ENCODE measurements at places on chromosomes 4 and X. TPM values are rescaled to one million over a fixed set of nuclear protein-coding genes. Genes with fewer than 3 reads are reported as not detected.

- H3K27ac ChIP-seq: no peak within 1 kb of the TSS
- no peak for DNase-seq
- no peaks in the 10 kb centered on the region for H3K27me3 ChIP-seq
These were observed at the start of gene IL1RAPL2 for GRCh38 chrX:104565791-104566680. Gene IL1RAPL2, plus strand, starts transcription at chrX:104566199.

- no peaks in the 10 kb centered on the region for H3K36me3 ChIP-seq
- no peaks in the 10 kb centered on the region for H3K27me3 ChIP-seq
- H3K4me1 ChIP-seq: no peaks in the 10 kb centered on the region
- no peak for DNase-seq
- no peak overlapping the region for H3K4me3 ChIP-seq
These were observed 10.7 kb downstream of the TEC start for GRCh38 chr4:48258845-48259397.

GPR78 gene
- 10.0 TPM for total RNA-seq

- H3K27ac ChIP-seq: no peak overlapping the region
- DNase-seq: no peak
- no peak overlapping the region for H3K4me3 ChIP-seq
- H3K27me3 ChIP-seq: no peaks in the 10 kb centered on the region
These were observed 69.9 kb downstream of the PALLD start for GRCh38 chr4:168566726-168567125.

- H3K4me3 ChIP-seq: no peak overlapping the region
- no peak overlapping the region for H3K27ac ChIP-seq
- no peak for DNase-seq
- H3K36me3 ChIP-seq: no peaks in the 10 kb centered on the region
These were observed 2.6 kb downstream of the FAAH2 start for GRCh38 chrX:57289089-57289488.

CENPVL1 gene
- total RNA-seq: not detected

DNA sequence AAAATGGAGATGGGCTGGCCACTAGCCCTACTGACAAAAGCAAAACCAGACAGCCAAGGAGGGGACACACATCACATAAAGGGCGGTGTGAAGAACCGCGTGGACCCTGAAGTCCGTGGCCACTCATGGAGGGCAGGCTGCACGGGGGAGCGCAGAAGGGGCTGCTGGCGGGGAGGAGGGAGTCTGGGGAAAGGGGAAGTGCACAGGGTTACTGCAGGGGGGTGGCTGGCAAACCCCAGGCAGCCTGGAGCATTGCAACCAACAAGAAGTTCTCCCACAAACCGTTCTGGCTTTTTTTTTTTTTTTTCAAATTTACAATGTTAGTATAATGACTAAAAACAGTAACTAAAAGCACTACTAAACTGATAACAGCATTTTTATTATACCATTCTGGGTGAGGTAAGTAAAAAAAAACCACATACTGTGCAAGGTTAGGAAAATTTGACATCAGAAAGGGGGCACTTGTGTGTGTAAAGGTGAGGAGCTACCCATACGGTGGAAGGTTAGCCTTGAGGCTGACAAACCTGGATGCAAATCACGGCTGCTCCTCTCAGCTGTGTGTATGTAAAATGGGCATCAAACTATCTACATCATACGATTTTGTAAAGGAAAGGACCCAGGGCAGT, 87.1 kb downstream of the TSPAN5 start:
- no peak for DNase-seq
- H3K36me3 ChIP-seq: no peaks in the 10 kb centered on the region
- H3K4me1 ChIP-seq: peaks cover 19% of the 10 kb centered on the region

DNA sequence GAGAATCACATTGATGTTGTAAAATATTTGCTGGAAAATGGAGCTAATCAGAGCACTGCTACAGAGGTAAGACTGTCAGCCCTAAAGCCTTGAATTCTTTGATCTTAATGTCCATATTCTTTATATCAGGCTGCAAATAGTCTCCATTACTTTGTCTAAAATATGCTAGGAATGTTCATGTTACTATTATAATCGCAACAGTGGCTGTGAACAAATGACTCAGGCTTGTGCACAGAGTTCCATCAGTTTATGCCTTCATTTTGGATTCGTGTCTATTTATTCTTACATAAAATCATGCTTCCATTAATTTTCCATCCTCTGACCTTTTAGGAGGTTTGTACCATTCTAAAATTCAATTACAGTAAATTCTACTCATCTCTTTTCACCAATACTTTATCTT, 182.7 kb downstream of the ANK2 start:
- H3K4me1 ChIP-seq: no peaks in the 10 kb centered on the region
- H3K27ac ChIP-seq: no peak overlapping the region
- no peak overlapping the region for H3K4me3 ChIP-seq
- no peaks in the 10 kb centered on the region for H3K27me3 ChIP-seq
- DNase-seq: no peak

- H3K36me3 ChIP-seq: no peaks in the 10 kb centered on the region
- no peaks in the 10 kb centered on the region for H3K27me3 ChIP-seq
- DNase-seq: no peak
- no peak overlapping the region for H3K4me3 ChIP-seq
These were observed 219.6 kb downstream of the SNCA start for GRCh38 chr4:89617317-89617716.

GRCh38 chrX:16658284-16658683, 8.3 kb downstream of the S100G start:
- no peak overlapping the region for H3K27ac ChIP-seq
- no peak for DNase-seq
- no peak overlapping the region for H3K4me3 ChIP-seq
- H3K36me3 ChIP-seq: no peaks in the 10 kb centered on the region
- H3K4me1 ChIP-seq: no peaks in the 10 kb centered on the region

C4orf51 gene
- total RNA-seq: not detected

DNA sequence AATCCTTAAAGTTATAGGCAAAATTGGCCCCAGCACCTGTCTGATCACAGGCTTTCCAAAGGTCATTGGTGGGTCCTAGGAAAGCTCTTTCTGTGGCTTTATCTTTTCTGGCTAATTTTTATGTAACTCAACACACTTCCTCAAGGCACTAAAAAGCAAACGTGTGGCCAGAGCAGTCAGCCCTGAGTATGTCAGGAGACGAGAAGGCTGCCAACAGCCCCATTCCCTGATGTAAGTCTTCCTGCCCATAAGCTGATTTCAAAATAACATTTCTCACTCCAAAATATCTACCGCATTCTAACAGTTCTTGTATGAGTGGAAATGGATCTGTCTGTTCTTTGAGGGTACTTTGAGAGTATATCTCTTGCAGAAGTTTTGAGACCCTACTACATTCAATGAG, 25.5 kb upstream of the FUNDC1 start:
- no peaks in the 10 kb centered on the region for H3K27me3 ChIP-seq
- no peak overlapping the region for H3K4me3 ChIP-seq
- H3K36me3 ChIP-seq: no peaks in the 10 kb centered on the region

SLC10A6 gene
- total RNA-seq: not detected

NAAA gene
- 6.4 TPM for total RNA-seq

DNA sequence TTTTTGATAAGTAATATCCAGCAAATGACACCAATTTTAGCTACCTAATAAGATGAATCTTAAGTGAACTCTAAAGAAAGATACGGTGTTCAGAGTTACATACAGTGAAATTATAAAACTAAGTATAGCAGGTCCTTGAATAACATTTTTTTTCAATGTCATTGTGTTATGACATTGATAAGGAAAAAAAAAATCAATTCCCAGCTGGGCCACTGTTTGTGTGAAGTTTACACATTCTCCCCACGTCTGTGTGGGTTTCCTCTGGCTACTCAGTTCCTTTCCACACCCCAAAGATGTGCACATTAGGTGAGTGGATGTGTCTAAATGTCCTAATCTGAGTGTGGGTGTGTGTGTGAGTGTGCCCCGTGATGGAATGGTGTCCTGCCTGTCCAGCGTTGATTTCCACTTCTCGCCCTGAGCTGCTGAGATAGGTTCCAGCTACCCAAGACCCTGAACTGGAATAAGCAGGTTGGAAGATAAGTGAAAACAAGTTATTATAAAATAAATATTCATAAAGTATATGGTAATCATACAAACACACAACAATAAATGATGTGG, 31.2 kb upstream of the PPM1K start:
- no peaks in the 10 kb centered on the region for H3K27me3 ChIP-seq
- no peak for DNase-seq

GRCh38 chrX:48580662-48581061, 6.4 kb downstream of the RBM3 start:
- H3K27me3 ChIP-seq: no peaks in the 10 kb centered on the region
- no peaks in the 10 kb centered on the region for H3K4me1 ChIP-seq
- no peaks in the 10 kb centered on the region for H3K36me3 ChIP-seq
- no peak for DNase-seq
- H3K4me3 ChIP-seq: no peak overlapping the region

DNA sequence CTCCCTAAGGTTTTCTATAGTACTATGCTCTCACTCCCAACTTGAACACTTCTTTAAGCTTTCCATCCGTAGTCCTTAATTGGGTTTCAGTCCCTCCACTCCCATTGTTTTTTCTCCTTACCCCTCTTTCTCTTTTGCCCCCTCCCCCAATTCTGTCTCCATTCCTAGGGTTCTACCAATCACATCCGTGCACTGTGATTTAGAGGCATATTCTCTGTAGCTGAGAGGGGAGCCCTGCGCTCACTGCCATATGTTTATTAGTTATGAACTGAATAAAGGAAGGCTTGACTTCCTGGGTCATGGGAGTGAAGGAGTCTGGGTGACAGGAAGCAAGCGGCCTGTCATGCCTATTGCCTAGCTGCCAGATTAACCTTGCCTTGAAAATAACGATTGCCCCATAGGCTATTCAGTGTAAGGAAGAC, 471 bp downstream of the MCTS1 start:
- no peaks in the 10 kb centered on the region for H3K27me3 ChIP-seq
- H3K4me3 ChIP-seq: peak overlapping the region; percentile 57
- H3K36me3 ChIP-seq: no peaks in the 10 kb centered on the region
- DNase-seq: no peak
- peak overlapping the region; percentile 69 for H3K27ac ChIP-seq

- no peak overlapping the region for H3K27ac ChIP-seq
- H3K4me3 ChIP-seq: no peak overlapping the region
- DNase-seq: no peak
- H3K27me3 ChIP-seq: no peaks in the 10 kb centered on the region
- no peaks in the 10 kb centered on the region for H3K36me3 ChIP-seq
These were observed 545.7 kb upstream of the PABPC4L start for GRCh38 chr4:134747108-134747805.

MAOB gene
- 192 TPM for total RNA-seq

DNA sequence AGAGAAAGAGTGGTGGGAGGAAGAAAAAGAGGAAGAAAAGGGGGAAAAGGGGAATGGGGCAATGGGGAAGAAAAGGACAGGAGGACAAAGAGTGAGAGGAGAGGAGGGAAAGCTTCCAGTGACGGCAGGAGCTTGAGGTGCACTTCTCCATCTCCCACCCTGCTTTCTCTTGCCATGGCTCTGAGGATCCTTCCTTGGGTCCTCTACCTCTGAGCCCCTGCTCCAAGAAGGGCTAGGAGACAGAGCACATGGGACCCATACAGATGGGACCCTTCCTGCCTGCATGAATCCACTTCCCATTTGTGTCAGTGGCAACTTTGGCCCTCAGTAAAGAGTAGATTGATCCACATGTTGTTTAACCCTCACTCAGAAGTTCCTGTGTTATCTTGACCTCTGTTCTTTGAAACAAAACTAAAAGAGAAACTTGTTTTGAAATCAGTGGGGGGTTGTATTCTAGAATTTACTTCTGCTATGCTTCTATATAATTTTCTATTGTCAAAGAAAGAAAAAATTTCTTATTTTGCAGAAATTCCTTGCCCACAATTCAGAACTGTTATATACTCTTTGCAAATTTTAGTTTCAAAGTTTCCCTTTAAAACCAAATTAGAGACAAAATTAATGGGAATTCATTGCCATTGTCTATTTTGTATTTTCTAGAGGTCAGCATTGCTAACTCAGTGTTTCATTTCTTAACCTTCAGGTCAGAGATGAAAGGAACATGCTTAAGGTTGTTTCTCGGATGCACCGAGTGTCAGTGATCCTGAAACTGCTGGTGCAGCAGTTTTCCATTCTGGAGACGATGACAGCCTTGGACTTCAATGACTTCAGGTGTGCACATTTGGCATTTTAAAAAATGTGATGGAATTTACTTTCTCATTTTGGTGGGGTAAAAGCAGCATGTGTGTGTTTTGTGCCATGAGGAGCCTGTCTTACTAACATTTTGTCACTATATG, 5.0 kb downstream of the TDO2 start:
- no peak for DNase-seq
- no peak overlapping the region for H3K27ac ChIP-seq
- H3K27me3 ChIP-seq: no peaks in the 10 kb centered on the region
- no peaks in the 10 kb centered on the region for H3K36me3 ChIP-seq

DNA sequence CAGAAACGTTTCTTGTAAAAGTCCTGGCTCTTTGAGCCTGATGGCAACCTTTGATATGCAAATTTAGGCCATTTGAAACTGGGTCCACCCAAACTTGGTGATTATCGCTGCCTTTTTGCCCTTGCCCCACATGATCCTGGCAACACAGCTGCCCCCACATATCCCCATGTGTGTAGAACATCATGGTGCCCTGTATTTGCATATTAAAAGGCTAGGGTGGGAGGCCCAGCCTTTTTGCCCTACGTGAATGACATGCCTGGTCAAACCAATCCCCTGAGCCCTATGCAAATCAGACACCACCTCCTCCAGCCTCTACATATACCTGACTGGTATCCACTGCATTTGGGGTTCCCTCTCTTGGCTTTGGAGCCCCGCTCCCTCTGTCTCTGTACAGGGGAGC, 202.4 kb downstream of the MAB21L2 start:
- no peaks in the 10 kb centered on the region for H3K27me3 ChIP-seq
- H3K4me1 ChIP-seq: no peaks in the 10 kb centered on the region
- H3K36me3 ChIP-seq: no peaks in the 10 kb centered on the region
- no peak for DNase-seq

TMPRSS11A gene
- not detected for total RNA-seq

GRCh38 chr4:142707401-142707800, 138.7 kb downstream of the INPP4B start:
- no peaks in the 10 kb centered on the region for H3K27me3 ChIP-seq
- no peaks in the 10 kb centered on the region for H3K36me3 ChIP-seq
- H3K27ac ChIP-seq: no peak overlapping the region

DNA sequence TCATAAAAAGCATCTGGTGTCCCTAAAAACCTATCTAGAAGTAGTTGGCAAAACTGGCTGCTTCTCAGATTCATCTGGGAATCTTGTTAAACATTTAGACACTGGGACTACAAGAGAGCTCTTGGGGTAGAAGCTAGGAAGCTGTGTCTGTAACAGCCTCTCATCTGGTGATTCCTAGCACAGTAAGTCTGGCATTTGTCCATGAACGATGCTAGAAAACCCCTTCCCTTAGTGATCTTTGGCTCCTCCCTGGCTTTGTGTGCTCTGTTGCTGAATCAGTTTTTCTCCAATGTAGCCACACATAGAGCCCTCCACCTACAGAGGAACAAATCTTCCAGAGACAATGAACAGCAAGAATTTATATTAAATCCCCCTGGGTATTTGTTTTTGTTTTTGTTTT, 951.7 kb upstream of the LCORL start:
- H3K36me3 ChIP-seq: no peaks in the 10 kb centered on the region
- no peak overlapping the region for H3K27ac ChIP-seq
- no peak for DNase-seq
- H3K4me3 ChIP-seq: no peak overlapping the region

GLRA3 gene
- total RNA-seq: not detected

- no peak overlapping the region for H3K4me3 ChIP-seq
- H3K4me1 ChIP-seq: no peaks in the 10 kb centered on the region
- H3K27ac ChIP-seq: no peak overlapping the region
- DNase-seq: no peak
- H3K27me3 ChIP-seq: no peaks in the 10 kb centered on the region
These were observed 8.8 kb downstream of the KLKB1 start for GRCh38 chr4:186236126-186236525.

GRCh38 chr4:87209696-87210095, 10.7 kb downstream of the KLHL8 start:
- DNase-seq: no peak
- H3K4me3 ChIP-seq: no peak overlapping the region
- H3K27me3 ChIP-seq: no peaks in the 10 kb centered on the region
- peaks cover 4% of the 10 kb centered on the region for H3K4me1 ChIP-seq
- H3K36me3 ChIP-seq: no peaks in the 10 kb centered on the region

LINC00632 gene
- 22.6 TPM for total RNA-seq

Data from ovary (tissue), 10 donors.